Left cardiac atrium (tissue), 4 donors: ENCODE measurements at places on chromosomes 3 and 15. TPM values are rescaled to one million over a fixed set of nuclear protein-coding genes. Genes with fewer than 3 reads are reported as not detected.

Gene MRPL46
- total RNA-seq, result 42.4 TPM

DNA sequence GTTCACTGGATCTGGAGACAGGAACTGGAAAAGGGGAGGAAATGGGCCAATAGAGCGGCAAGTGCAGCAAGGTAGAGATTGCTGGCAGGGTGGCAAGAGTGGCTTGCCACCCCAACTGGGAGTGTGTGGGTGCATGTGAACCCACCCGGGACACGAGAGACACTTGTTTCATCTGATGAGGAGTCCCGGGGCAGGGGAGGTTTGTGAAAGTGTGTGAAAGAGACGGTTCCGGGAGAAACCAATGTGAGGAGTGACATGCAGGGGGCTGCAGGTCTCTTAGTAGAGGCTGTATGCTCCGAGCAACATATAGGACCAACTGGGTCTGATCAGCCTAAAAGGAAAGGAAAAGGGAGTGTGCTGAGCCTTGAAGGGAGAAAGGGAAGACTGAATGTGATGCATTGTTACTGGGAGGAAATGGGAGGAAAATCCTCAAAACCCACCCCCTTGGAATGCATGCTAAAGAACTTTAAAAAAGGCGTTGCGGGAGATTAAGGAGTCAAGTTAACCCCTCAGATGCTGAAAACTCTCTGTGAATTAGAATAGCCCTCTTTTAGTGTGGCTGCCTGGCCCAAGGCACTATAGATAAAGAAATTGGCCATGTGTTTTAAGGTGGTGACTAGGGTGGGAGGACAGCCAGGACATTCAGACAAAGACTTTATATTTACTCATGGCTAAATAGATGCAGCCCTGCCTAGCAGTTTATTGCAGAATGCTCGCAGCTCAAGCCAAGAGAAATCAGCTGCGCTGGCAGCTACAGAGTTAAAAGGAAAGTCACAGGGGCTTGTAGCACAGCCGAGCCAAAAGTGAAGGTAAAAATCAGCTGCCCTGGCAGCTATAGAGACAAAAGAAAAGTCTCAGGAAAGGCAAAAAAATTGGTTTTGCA lies 9.1 kb upstream of the SLC9C1 start:
- DNase-seq, result no peak

- DNase-seq, result no peak
Observed at GRCh38 chr3:14691239-14691638, 16.3 kb downstream of the C3orf20 start.

DNA sequence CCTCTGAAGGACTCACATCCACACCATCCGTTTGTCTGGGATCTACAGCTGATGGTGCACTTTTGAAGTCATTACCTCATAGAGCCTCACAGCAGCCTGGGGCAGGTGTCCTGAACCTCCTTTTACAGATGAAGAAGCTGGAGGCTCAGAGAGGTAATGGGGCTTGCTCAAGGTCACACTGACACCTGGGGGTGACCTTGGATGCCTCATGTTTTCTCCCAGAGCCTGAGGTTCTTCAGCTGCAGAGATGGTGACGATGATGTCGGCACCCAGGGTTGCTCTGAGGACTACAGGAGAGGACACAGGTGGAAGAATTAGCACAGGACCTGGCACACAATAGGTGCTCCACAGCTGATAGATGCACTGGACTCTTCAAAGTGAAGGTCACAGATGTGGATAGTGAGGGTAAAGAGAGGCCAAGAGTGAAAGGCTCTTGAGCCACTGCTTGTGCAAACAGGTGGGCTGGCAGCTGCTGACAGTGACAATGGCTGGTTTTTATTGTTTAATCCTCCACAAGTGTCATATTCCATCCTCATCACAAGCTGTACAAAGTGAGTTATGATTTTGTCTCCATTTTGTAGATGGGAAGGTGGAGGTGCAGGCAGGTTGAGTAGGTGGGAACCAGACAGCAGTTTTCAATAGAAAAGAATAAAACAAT lies 17.4 kb upstream of the ATP2B2 start:
- DNase-seq, result no peak

Gene HCN4
- 5.9 TPM for total RNA-seq

Gene NOX5
- 0.18 TPM for total RNA-seq

- DNase-seq, result no peak
Observed at GRCh38 chr3:129575997-129576384, 30.5 kb downstream of the PLXND1 start.
